ENCODE measurements at places on chromosomes 3 and 15.

DNA sequence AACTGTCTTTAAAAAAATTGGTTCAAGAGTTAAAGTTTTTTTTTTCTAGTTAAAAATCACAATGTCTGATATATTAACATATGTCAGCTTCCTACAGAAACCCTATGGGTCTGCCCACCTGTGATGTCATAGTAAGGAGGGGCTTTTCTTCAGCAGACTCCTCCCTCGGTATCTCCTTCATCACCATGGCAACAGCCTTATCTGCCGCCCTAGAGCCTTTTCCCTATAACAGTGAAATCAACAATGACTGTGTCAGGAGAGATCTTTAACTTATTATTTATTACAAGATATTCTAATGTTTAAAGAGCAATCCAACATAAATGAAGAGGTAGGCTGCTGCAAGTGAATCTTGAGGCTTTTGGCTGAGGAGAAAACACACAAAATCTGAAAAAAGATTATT, 138.7 kb downstream of the PEX5L start:
- DNase-seq = no peak

DNA sequence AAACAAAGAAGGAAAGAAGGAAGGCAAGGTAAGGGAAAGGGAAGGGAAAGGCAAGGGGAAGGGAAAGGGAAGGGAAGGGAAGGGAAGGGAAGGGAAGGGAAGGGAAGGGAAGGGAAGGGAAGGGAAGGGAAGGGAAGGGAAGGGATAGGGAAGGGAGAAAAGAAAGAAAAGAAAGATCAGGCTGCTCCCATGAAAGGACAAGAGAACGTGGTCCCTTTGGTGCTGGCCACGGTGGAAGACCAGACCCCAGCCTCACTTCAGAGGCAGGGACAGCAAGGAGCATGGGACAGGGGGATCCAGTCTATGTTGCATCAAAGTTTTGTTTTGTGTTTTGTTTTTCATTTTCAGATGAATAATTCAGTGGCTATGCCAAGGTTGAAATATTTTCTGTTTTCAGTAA, 111.4 kb upstream of the IGF1R start:
- no peak for DNase-seq

DNA sequence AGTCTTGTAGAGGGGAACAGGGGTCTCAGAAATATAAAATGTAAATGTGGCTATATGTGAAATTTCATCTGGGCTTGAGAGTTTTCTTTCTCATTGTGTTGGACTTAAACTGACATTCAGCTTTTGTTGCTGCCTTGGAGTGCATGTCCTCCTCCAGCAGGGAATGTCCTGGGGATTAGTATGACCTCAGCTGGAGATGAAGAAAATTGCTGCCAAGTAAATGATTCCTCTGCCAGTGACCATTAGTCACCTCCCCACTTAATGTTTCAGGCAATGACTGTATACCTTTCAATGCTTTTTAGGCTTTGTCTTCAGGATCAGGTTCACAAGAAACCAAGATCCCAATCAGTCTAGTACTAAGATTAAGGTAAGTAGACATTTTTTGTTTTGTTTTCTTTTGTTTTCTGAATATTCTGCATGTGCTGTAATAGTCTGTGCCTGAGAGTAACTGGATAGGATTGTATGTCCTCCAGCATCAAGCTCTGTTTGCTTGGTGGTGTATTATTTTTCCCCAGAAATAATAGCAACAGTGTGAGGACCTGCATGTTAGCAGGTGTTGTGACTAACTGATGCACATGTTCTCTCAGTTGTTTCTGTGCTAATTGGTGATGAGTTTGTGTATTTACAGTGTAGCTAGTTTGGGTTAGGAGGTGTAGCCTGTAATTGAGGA, 18.1 kb upstream of the SLC22A13 start:
- no peak for DNase-seq

GRCh38 chr15:39657668-39658067, 76.8 kb downstream of the THBS1 start:
- no peak for DNase-seq

DNA sequence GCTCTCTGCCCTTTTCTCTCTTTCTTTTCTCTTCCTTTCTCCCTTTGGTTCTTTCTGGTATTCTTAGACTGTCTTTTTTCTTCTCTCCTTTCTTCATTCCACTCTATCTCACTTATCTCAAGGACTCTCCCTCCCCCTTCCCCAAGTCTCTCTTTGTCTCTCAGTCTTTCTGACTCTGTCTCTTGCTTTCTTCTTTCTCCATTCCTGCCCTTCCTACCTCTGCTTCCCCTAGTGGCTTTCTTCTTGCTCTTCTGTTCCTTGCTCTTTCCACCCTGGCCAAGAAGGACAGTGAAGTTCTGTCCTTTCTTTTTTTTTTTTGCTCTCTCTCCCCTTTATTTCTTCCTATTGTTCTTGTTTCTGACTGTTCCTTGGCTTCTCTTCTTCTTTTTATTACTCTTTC, 22.3 kb upstream of the RPL39L start:
- no peak for DNase-seq

DNA sequence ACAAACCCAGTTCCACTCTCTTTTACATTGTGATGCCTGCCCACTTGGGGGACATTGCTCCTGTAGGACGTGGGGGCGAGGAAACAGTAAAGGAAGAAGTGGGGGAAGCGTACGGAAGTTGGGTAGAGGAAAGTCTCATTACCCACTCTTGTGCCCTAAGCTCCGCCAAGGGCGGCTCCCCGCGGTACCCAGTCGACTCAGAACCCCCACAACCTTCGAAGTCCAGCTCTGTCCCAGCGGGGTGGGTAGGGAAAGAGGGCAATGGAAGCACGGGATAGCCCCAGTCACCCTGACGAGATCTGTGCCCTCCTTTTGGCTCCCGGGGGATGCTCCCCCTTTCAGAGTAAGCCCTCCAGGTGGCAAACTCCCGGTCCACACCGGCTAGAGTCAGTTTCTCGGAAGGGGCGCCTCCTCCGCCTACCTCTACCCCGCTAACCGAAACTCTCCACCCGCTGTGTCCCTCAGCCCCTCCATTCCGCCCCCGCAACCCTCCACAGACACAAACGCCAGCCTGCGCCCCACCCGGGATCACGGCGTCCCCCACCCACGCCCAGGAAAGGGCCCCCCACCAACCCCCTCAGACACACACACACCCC, 527 bp downstream of the CSNK1G1 start:
- no peak for DNase-seq

DNA sequence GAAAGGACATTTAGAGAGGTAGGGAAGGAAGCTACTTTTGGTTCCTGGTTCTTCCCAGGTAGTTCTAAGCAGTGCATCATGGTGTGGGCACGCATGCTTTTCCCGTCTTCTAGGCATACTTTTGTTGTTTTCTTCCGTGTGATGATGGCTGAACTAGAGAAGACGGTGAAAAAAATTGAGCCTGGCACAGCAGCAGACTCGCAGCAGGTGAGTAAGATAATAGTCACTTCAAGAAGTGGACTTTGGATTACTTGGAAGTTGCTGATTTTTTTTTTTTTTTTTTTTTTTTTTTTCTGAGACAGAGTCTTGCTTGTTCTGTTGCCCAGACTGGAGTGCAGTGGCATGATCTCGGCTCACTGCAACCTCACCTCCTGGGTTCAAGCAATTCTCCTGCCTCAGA, 17.9 kb downstream of the FANCD2OS start:
- DNase-seq = no peak

DNA sequence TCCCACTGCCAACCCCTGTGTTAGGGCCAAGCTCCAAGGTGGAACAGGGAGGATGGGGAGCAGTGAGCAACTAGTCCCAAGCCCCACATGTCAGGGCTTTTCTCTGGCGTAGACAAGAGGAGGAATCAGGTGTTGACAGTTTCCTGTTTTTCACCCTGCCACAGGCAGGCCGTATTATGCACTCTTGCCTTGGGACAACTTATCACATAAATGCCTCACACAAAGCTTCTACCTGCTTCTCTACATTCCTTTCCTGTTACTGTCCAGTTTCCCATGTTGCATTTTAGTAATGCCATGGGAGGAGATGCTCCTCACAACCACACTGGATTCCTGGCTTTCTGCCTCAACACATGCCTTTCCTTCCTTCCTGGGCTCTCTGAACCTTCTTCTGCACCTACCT, 381.2 kb upstream of the ATP11B start:
- DNase-seq = no peak

DNA sequence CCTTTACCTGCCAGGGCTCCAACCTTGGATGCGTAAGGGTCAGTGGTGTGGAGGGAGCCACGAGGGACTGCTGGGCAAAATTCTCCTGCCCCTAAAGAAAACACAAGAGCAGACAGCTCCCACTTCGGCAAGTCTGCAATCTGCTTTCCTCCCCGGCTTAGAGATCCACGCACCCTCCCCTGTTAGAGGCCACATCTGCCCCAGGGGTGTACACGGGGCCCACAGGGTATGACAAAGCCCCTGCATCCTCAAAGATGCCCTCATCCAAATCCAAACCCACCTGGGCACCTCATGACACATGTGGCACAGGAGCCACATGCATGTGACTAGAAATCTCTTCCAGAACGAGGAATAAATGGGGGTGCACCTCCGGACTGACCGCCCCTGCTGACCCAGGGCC, 25.5 kb downstream of the ZXDC start:
- no peak for DNase-seq

- no peak for DNase-seq
These were observed 526 bp downstream of the ADIPOQ start for GRCh38 chr3:186843039-186843432.

DNA sequence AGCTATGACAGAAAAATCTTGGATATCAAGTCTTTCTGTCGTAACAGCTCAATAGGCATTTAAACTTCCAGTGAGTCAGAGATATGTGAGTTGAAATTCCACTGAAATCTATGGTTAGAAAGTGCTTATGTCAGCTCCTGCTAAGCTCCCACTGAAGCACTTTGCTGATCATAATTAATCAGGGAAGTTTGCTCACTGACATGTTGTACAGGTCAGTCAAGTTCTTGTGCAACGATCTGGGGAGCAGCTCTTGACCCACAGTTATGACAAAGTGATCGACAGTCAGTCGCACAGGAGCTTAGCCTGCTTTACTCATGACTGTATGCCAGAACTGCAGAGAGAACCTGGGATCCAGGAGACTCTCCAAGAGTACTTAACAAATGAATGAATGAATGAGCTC, 453.5 kb downstream of the SOX2 start:
- DNase-seq = no peak

GRCh38 chr3:11624704-11625375, 18.9 kb downstream of the VGLL4 start:
- DNase-seq = no peak

DNA sequence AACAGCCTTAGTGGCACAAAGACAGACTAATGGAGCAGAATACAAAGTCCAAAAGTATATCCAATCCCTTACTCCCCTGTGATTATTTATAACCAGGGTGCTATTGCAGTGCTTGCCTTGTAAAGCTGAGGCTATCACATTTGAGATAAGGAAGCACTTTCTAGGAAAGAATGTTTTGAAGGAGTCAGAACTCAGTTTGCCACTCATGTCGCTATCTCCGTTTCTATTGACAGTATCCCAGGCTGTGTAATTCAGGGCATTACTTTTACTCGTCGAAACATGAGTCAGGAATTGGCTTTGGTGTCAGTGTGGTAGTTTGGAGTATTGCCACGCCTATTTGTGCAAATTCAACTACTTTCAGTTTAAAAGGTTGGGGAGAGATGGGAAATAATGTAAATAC, 78.4 kb downstream of the FBXL2 start:
- no peak for DNase-seq

All from activated T-helper 1 cell treated with anti-CD3 and anti-CD28 coated beads, Interleukin-2, amount 50 U/mL, for 16 hours (primary cell).